Activated naive CD4-positive, alpha-beta T cell treated with anti-CD3 and anti-CD28 coated beads for 36 hours (primary cell): ENCODE measurements at places on chromosomes 16 and 17.

DNA sequence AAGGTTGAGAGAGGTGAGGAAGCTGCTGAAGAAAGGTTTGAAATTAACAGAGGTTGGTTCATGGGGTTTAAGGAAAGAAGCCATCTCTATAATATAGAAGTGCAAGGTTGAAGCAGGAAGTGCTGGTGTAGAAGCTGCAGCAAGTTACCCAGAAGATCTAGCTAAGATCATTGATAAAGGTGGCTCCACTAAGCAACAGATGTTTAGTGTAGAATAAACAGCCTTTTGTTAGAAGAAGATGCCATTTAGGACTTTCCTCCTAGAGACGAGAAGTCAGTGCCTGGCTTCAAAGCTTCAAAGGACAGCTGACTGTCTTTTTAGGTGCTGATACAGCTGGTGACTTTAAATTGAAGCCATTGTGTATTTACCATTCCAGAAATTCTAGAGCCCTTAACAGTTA is 29.3 kb downstream of the GOSR1 start:
- DNase-seq, result no peak

- peak; percentile 54 for DNase-seq
Measured at GRCh38 chr16:81715358-81716196, 63.5 kb upstream of the PLCG2 start.

DNA sequence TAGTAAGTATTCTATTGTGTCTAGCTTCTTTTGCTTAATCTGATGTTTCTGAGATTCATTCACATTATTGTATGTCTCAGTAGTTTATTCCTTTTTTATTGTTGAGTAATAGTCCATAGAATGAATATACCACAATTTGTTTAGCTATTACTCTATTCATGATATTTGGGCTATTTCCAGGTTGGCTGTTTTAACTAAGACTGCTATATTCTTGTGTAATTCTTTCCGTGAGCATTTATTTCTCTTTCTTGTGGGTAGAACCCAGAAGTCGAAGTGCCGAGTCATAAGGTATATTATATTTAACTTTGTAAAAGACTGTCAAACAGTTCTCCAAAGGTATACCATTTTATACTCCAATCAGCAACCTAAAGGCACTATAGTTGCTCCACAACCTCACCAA is 160.8 kb downstream of the ANKFN1 start:
- DNase-seq, result no peak

GRCh38 chr16:53334581-53334980 is 99.7 kb upstream of the RBL2 start:
- no peak for DNase-seq
